ENCODE measurements at places on chromosomes 13 and 19.

DNA sequence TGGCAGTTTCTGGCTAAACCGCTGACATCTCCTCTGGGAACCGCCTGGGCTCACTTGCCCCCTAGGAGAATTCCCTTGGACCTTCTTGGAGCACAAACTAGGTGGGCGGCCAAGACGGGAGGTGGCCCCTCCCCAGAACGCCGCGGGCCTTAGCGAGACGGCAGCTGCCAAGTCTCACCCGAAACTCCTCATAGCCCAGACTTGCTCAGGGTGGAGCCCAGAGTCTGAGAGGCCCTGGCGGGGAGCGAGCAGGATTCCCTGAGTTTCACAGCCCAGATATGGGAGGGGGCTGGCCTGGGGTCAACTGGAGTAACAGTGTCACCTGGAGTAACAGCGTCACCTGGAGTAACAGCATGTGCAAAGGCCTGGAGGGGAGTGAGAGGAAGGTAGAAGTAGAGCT is 10.1 kb downstream of the TINCR start:
- no peak for DNase-seq

DNA sequence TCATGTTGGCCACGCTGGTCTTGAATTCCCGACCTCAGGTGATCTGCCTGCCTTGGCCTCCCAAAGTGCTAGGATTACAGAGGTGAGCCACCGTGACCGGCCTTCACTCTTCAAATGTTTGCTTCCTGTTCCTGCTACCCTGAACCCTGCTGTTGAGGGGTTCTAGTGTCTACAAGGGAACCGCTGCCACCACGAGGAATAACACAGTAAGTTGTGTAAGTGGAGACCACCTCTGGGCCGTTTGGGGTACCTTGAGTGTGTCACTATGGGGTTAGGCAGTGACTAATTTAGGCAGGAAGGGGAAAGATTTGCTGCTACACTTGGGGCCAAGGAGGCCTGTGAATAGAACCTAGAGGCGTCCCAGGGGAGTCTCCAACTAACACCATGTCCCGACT is 2.2 kb upstream of the MYADM start:
- no peak for DNase-seq

DNA sequence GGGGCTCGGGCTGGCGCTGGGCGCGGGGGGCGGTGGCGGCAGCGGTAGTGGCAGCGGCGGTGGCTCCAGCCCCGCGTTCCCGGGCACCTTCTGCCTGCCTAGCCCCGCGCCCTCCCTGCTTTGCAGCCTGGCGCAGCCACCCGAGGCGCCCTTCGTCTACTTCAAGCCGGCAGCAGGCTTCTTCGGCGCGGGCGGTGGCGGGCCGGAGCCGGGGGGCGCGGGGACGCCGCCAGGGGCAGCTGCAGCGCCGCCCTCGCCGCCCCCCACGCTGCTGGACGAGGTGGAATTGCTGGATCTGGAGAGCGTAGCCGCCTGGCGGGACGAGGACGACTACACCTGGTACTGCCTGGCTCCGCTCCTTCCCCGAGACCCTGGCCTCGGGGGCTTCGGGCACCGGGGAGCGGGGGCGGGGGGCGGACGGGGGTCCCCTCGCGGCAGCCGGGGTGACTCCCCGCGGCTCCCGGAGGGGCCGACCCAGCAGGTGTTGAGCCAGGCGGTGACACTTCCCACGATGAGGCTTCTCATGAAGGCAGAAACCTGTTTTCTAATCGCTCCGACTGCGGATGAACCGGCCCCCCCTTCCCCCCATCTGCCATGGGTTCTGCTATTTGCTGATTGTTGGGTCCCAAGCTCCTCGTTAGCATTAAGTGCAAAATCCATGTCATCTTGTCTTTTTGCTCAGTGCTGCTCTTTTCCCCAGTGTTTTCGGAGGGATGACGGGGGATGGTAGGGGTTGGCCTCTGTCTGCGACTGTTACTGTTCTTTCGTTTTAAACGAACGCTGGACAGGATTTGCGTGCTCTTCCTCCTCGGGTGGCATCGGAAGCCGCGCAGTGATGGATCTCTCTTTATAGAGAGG is 943 bp downstream of the SLAIN1 start:
- DNase-seq = peak; percentile 52

DNA sequence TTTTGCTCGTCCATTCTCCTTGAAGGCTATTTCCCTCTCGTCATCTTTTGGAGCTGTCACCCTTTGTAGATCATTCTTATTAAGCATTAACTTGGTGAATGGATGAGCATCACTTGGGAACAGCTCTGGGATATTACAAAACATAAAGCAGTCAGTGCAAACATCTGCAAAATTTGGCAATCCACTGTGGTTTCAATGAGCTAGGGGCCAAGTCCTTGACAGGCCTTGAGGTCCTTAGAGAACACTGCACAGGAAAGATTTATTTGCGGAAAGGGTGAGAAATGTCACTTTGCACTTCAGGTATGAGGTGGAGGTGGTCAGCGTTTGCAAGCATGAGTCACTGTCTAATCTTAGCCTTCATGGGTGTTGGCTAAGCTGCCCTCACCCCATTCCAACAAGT is 239.7 kb upstream of the MAB21L1 start:
- DNase-seq = no peak

- peak; percentile 26 for DNase-seq
Observed at GRCh38 chr19:44530777-44531176, 1.3 kb upstream of the CEACAM20 start.

DNA sequence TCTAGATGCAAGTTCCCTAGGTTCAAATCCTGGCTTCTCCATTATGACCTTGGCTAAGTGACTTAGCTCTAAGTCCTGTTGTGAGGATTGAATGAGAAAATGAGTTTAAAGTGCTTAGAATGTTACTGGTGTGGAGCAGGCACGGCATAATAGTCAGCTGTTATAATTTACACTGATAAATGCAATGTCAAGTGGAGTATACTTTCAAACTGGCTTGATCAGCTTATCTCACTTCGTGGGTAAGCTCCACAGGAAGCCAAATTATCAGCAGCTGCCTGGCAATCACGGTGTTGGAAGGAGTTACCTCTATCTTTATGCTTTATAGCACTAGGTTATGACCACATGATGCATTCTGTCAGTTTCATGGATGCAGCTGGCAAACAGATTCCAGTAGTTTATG is 272.8 kb downstream of the OLFM4 start:
- DNase-seq = no peak

GRCh38 chr13:79386125-79386826 is 19.8 kb downstream of the RBM26 start:
- DNase-seq = no peak

- DNase-seq = peak; percentile 51
Observed at GRCh38 chr13:30186634-30187415, 120.5 kb downstream of the KATNAL1 start.

- DNase-seq = peak; percentile 29
Observed at GRCh38 chr13:38395497-38395788, 45.8 kb downstream of the UFM1 start.

GRCh38 chr19:48543121-48543710 is 8.8 kb upstream of the SULT2B1 start:
- peak; percentile 15 for DNase-seq

GRCh38 chr13:71149498-71150363 is 717.3 kb downstream of the DACH1 start:
- peak; percentile 3 for DNase-seq

GRCh38 chr19:33005440-33005839 is 33.4 kb downstream of the FAAP24 start:
- no peak for DNase-seq

GRCh38 chr13:112774829-112775565 is 85.2 kb downstream of the ATP11A start:
- DNase-seq = no peak

GRCh38 chr13:51865838-51866237 is 4.1 kb downstream of the CCDC70 start:
- DNase-seq = no peak

- peak; percentile 46 for DNase-seq
Observed at GRCh38 chr13:30165796-30166195, 141.6 kb downstream of the KATNAL1 start.

GRCh38 chr19:18290302-18291018 is 9.0 kb upstream of the JUND start:
- DNase-seq = no peak

DNA sequence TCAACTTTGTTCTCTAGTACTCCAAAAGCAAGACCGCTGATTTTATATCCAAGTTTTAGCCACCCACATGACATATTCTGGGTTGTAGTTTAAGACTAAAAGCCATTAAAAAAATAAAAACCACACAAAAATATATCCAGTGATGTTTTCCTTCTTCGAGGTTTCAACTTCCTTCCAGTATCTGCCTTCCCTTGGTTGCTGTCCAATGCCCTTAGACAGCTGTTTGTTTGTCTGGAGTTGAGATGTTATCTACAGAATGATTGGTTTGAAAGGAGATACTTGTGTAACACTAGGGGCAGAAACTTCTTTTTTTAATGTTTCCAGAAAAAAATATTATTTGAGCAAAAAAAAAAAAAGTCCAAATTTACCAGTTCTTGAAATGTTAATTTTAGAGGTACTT is 591.5 kb upstream of the PCDH9 start:
- no peak for DNase-seq

- DNase-seq = peak; percentile 12
Observed at GRCh38 chr13:32594157-32594738, 8.0 kb downstream of the PDS5B start.

GRCh38 chr19:27775395-27775794 is 1437.6 kb downstream of the UQCRFS1 start:
- no peak for DNase-seq

DNA sequence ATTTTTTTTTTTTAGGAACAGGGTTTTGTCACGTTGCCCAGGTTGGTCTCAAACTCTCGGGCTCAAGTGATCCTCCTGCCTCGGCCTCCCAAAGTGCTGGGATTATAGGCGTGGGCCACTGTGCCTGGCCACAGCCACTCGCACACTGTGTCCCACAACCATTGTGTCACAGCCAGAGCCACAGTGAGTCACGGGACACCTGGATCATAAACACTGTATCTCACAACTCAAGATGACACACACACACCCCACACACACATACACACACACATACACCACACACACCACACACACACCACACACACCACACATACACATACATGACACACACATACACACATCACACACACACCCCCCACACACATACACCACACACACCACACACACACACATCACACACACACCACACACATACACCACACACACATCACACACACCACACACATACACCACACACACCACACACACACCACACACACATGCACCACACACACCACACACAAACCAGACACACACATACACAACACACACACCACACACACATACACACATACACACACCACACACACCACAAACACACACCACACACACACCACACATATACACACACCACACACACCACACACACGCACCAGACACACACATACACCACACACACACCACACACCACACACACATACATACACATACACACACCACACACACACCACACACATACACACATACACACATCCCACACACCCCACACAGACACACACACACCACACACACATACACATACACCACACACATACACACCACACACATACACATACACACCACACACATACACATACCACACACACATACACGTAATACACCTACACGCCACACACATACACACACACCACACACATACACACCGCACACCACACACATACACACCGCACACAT is 16.2 kb downstream of the ELAVL3 start:
- DNase-seq = no peak

DNA sequence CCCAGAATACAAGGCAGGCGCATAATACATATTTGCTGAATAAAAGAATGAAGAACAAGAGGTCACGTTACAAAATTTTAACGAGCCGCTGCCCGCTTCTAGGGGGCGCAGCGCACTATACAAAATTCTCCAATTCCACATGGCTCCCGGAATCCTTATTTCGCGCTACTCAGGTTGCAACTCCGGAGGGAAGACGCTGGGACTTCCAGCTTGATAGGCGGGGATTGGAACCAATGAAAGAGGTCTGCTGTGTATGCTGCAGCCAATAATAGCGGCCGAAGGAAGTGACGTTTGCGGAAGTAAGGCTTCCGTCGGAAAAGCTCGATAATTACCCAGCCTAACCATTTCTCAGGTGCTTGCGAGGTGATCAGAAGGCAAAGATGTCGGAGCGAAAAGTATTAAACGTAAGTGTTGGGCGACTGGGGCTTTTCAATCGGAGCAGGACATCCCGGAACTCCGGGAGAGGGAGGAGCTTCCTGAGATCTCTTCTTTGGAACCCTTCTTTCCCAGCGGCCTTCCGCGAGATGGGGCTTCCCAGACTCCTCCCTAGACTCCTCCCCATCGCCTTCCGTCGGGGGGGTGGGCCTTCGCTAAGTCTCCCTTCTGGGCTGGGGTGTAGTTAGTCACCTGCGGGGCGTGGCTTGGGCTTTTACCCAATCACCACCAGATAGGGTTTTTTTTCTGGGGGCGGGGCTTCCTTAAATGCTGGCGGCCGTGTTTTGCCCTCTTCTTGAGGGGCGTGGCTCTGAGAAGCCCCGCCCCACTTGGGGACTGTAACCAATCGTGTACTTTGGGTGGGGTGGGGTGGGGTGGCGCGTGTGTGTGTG is at the start of gene YJU2:
YJU2 (plus strand) TSS at position 314 of the 827 bp plus-strand sequence; CDS start at position 381, 67 bp downstream.
- DNase-seq = peak; percentile 100

DNA sequence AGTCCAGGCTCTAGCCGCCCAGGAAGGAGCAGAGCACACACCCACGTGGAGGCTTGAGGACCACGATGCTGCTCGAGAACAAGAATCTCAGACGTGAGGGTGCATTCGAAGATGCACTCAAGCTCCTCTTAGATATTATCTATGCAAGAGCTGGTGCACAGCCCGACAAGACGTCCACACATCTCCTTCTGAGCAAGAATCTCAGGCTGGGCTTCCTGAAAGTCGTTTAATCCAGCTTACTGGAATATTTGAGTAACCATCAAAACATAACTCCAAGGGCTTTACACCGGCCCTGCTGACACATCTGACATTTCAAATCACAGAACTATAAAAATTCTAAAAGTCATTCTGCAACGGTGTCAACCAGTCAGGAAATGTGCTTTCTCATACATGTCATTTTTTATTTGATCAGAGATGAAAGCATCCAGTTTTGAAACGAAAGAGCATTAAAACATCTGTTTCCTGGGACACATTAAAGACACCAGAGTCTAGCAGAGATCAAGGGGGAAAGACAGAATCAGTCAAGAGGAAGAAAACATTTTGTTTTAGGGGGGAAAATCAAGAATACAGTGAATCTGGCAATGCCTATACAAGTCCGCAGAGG is 177.7 kb upstream of the IRS2 start:
- DNase-seq = no peak

- DNase-seq = no peak
Observed at GRCh38 chr13:43687038-43687437, 99.7 kb downstream of the ENOX1 start.

- no peak for DNase-seq
Observed at GRCh38 chr19:44258835-44259413, 762 bp upstream of the ZNF233 start.

DNA sequence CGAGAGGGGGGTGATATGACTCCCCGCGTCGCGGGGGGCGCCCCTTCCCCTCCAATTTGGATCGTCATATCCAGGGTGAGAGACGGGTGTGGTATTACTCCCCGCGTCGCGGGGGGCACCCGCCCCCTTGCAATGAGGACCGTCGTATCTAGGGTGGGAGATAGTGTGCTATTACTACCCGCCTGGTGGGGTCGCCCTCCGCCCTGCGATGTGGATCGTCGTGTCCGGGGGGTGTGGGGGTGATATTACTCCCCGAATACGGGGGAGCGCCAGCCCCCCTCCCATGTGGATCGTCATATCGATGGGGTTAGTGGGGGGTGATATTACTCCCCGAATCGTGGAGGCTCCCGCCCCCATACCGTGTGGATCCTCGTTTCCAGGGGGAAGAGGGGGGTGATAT is 29.2 kb upstream of the RGCC start:
- DNase-seq = peak; percentile 22

GRCh38 chr19:13091400-13092157 is 11.1 kb downstream of the LYL1 start:
- peak; percentile 97 for DNase-seq
